SJCRH30 (cell line): ENCODE measurements at places on chromosomes 3 and 15. TPM values are rescaled to one million over a fixed set of nuclear protein-coding genes. Genes with fewer than 3 reads are reported as not detected.

The UBR1 gene
- 25.1 and 27.5 TPM in 2 replicates for total RNA-seq

The CD96 gene
- total RNA-seq, result 0.28 and 0.33 TPM in 2 replicates

The VIPR1 gene
- total RNA-seq, result not detected in 2 replicates

DNA sequence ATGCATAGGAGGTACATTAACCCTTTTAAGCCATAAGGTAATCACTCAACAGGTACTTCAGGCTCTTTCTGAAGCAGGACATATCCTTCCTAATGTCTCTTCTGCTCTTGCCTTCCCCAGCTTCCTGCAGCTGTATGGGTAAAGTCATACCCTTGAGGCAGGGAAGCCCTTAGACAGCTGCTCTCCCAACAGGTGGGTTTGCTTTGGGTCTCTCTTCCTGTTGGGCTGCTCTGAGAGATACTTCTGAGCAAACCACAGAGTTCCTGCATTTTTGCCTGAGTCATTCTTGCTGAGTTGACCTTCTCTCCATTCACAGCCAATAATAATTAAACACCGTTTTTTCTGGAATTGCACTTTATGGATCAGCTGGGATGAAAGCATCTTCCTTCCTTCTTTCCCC, 2.0 kb upstream of the TRAT1 start:
- H3K4me3 ChIP-seq, result no peak overlapping the region
- H3K4me1 ChIP-seq, result peaks cover 14% of the 10 kb centered on the region
- peak overlapping the region; percentile 31 for H3K27ac ChIP-seq
- no peaks in the 10 kb centered on the region for H3K27me3 ChIP-seq
- peak; percentile 68 for DNase-seq

The AP3B2 gene
- total RNA-seq, result not detected in 2 replicates

GRCh38 chr3:155026999-155027591, 53.0 kb upstream of the MME start:
- no peak overlapping the region for H3K27ac ChIP-seq
- H3K27me3 ChIP-seq, result no peaks in the 10 kb centered on the region
- peaks cover 9% of the 10 kb centered on the region for H3K4me1 ChIP-seq

- peaks cover 8% of the 10 kb centered on the region for H3K4me1 ChIP-seq
- no peak for DNase-seq
- H3K4me3 ChIP-seq, result no peak overlapping the region
- H3K27me3 ChIP-seq, result no peaks in the 10 kb centered on the region
- H3K36me3 ChIP-seq, result no peaks in the 10 kb centered on the region
- H3K27ac ChIP-seq, result no peak overlapping the region
Measured at GRCh38 chr3:194272861-194273742, 78.0 kb downstream of the CPN2 start.
